Amniotic stem cell (primary cell): ENCODE measurements at places on chromosomes 11 and 22.

GRCh38 chr22:48362721-48363404, 1464.8 kb downstream of the BRD1 start:
- no peak for DNase-seq

DNA sequence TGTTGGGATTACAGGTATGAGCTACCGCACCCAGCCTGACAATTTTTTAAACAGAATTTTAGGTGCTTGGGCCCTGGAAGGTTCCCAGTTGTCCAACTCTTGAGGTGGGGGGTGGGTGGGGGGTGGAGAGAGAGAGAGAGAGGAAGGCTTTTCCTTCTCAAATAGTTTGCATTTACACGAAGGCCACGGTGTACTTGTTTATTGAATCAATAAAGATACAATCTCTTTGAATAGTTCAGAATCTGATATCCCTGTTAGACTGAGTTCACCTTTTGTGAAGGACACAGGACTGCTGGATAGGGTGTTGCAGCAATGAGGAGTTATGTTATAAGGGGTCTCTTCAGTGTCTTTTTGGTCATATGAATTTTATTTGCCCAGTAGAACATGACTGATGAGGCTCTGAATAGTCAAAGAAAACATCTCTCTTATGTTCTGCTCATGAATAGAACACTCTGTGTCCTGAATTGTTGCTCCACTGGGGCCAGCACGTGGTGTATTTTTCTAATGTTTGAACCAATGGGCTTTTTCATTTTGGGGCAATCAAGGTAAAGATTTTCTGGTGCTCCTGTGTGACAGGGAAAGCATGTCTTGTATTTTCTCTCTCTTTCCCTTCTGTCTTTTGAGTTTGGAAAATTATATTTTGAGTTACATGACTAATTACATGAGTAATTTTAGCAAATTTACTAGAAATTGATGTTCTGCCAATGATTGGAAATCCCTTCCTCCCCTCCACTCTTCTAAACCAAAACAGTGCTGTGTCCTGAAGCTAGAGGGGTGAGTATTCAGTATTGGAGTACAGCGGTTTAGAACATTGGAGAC, 61.7 kb downstream of the PTPRJ start:
- no peak for DNase-seq

- no peak for DNase-seq
Observed at GRCh38 chr11:77308838-77309237, 7.4 kb upstream of the GDPD4 start.

DNA sequence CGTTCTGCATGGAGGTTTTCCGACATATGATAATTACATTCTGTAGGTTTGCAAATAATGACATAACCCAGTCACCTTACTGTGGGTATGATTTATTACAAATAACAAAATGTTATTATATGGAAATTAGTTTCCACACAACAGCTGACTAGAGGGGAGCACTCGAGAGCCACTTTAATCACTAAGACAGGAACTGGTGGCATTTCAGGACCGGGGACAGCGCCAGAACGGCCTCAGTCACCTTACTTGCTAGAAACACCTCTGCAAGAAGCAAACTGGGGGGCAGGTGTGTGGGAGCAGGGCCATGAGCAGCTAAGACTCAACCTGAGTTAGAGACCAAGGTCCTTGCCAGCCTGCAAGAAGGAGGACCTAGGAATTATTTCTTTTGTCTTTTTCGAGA, 199.9 kb downstream of the DSCAML1 start:
- no peak for DNase-seq

DNA sequence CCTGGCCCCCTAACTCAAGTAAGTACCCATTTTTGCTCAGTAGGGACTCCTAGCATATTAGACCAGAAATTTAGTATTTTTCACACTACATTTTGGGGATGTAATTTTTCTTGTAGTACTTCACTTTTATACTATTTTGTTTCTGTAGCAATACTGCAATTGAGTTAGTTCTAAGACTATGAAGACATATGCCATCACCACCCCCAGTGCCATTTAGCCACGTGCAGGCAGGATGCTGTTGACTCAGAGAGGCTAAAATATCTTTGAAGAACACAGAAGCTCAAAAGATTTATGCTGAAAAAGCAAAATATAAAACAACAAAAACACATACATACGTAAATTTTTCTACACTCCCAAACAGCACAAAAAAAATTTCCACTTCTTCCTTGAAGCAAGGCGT, 29.1 kb upstream of the DLAT start:
- no peak for DNase-seq

GRCh38 chr11:3854977-3855807, at the start of gene STIM1:
Gene STIM1 (plus strand): TSS chr11:3855664. CDS start chr11:3856271, 607 bp downstream.
- peak; percentile 81 for DNase-seq

- no peak for DNase-seq
Observed at GRCh38 chr11:126646701-126647557, 291.4 kb downstream of the ST3GAL4 start.

GRCh38 chr11:128718064-128718463, 24.2 kb downstream of the FLI1 start:
- no peak for DNase-seq

DNA sequence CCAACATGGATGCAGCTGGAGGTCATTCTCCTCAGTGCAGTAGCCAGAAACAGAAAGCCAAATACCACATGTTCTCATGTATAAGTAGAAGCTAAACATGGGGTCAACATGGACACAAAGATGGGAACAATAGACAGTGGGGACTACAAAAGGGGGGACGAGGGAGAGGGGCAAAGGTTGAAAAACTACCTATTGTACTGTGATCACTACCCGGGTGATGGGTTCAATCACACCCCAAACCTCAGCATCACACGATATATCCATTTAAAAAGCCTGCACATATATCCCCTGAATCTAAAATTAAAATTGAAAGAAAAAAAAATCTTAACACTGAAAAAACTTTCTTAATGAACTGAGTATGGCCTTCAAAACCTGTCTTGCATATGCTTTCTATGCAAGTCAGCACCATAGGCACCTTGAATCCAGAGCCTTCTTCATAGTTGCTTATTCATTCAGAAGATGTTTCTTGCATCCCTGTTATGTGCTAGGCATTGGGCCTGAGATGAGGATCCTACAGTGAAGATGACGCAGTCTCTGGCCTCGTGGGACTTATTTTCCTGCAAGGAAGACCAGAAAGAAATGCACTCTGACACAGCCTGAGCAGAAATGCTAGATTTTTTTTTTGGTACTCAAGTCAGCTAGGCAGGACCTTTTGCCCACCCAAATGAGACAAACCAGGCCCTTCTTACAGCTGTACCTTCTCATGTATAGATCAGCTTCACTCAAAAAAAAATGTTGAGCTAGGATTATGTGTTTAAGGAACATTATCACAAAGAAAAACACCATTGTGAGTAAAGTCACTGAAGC, 21.0 kb downstream of the NNMT start:
- no peak for DNase-seq

DNA sequence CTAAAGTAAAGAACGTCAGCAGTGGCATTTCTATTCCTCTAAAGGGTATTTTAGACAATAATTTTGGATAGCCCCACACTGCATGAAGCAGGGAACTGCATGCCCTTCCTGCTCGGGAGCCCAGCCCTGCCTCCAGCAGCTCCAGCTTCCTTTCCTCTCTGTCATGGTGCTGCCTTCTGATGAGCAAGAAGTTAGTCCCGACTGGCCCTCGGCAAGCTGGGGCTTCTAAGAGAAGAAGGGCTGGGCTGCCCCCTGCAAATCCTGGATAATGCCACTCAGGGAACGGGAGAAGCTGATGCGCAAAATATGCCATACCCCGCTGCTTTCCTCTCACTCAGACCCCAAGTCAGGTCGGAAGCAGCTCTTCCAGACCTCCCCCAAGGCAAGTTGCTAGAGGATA, 296.4 kb downstream of the ETS1 start:
- DNase-seq, result no peak

GRCh38 chr22:25334162-25334490, 114.7 kb downstream of the CRYBB2 start:
- no peak for DNase-seq

GRCh38 chr11:112810951-112811350, 150.3 kb upstream of the NCAM1 start:
- DNase-seq, result no peak

- no peak for DNase-seq
Observed at GRCh38 chr11:108221371-108221770, 1.1 kb downstream of the NPAT start.

DNA sequence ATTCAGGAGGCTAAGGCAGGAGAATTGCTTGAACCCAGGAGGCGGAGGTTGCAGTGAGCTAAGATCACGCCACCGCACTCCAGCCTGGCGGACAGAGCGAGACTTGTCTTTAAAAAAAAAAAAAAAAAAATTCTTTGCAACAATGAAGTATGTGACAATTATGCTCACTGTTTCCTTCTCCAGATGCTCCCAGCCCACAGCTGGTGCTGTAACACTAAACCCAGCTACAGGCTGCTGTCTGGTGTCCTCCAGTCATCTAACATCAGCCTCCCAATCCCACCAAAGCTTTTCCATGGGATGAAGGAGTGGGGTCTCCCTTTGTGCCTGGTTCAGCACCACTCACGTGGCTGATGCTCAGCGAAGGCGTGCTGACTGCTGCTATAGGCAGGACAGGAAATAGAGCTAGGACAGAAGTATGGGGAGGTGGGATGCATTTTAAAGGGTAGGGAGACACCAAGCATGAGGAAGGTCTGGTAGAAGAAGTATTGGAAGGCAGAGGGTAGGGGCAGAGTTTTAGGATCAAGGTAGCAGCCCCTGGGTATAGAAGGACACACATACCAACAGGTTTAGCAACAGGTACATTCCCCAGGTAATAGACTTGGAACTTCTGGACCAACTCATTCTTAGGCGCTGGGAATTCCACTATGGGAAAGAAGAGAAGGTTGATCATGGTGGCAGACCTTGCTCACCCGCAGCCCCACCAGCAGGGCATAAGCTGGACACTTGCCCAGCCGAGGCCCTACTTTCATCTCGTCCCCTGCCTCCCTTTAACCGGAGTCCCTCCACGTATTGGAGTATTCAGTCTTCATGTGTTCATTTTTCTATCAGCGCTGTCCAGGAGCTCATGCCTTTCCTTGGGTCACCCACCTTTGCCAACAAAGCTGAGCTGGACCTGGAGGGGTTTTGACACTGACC, 10.4 kb downstream of the SMPD1 start:
- no peak for DNase-seq

GRCh38 chr11:35145271-35145670, 6.3 kb downstream of the CD44 start:
- no peak for DNase-seq
